K562 (cell line): ENCODE measurements at places on chromosomes 6 and 20.

- DNase-seq = no peak
Measured at GRCh38 chr20:36308353-36308752, 2.2 kb downstream of the DLGAP4 start.

DNA sequence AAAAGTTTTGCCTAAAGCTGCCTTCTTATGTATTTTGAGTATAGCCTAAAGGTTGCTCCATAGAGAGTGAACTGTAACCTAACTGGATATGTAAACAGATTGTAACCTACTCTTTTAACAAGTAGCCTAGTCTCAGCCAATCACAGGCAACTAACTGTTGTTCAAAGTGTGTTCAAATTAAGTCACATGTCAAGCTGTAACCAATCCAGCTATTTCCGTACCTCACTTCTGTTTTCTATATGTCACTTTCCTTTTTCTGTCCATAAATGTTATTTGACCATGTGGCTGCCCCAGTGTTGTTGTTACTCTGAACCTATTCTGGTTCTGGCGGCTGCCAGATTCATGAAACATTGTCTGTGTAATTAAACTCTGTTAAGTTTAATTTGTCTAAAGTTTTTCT, 47.4 kb upstream of the RNGTT start:
- no peak for DNase-seq

- peak; percentile 24 for DNase-seq
Measured at GRCh38 chr6:147135211-147135681, 69.0 kb upstream of the STXBP5 start.

DNA sequence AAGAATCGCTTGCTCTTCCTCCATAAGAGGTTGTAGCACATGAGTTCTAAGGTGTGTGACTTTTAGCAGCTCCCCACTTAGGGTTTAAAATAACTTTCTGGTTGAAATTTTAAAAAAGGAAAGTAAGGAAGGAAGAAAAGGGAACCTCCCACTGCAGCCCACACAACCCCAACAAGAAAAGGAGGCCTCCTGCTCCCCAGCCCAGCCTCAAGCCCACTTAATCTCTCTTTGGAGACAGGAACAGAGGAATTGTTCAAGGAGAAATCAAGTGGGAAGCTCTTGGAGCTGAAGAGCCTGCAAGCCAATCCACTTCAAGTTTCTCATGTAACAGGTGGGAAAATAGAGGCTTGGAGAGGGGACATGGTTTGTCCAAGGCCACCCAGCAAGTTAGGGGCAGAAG, 39.1 kb upstream of the PREX1 start:
- DNase-seq = no peak

GRCh38 chr6:49155316-49155715, 307.7 kb downstream of the MMUT start:
- DNase-seq = no peak

DNA sequence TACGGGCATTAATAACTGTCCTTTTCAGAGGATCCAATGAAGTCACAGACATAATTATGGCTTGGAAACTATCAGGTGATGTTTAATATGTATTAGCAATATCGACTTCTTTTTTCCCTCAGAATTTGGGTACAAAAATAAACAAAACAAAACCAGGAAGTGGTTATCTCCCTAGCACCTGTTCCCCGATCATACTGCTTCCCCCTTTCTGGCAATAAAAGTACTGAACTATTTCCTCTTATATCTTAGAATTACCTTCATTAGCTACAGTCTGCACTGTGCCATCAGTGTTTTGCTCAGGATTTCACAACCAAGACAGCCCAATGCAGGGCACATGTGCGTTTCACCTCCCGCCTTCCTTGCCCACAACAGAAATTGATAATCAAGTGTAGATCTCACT, 216.9 kb upstream of the BTBD3 start:
- no peak for DNase-seq

DNA sequence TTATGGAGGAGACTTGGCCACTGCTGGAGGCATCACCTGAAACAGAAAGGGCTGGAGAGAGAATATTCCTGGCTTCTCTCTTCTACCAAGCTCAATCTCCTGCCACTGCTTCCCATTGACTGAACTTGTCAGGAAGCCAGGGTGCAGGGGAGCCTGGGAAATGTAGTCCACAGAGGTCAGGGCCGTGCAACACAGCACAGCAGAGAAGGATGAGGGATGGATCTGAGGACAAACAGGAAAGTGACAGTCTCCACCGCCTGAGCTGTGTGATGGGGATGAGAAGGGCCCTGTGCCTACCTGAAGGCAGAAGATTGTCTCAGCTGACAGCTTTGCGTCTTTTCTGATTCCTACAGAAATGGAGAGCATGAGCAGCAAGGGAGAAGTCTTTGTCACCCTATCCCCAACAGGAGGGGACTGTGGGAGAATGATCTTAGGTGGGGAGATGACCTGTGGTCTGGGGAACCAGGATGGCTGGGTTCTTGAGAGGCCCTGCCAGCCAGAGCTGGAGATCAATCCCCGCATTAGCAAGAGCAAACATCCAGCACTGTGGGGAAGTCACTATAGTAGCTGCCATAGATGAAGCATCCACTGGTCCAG, 114.2 kb downstream of the SNX5 start:
- no peak for DNase-seq

- DNase-seq = no peak
Measured at GRCh38 chr6:41896281-41896680, 1.1 kb upstream of the USP49 start.

GRCh38 chr20:10595985-10596384, 77.8 kb downstream of the JAG1 start:
- DNase-seq = no peak

DNA sequence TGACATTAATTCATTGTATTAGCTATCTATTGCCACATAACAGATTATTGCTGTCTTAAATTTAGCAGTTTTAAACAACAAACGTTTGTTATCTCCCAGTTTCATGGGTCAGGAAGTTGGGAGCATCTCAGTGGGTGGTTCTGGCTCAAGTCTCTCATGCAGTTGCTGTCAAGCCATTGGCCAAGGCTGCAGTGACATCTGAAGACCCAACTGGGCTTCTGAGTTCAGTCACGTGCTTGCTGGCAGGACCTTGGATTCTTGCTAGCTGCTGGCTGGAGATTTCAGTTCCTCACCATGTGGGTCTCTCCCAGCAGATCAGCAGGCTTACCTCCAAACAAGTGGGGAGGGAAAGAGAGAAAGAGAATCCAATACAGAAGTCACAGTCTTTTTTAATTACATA, 152.6 kb upstream of the EXOC2 start:
- no peak for DNase-seq

GRCh38 chr6:105504706-105505105, 101.8 kb upstream of the PREP start:
- no peak for DNase-seq

DNA sequence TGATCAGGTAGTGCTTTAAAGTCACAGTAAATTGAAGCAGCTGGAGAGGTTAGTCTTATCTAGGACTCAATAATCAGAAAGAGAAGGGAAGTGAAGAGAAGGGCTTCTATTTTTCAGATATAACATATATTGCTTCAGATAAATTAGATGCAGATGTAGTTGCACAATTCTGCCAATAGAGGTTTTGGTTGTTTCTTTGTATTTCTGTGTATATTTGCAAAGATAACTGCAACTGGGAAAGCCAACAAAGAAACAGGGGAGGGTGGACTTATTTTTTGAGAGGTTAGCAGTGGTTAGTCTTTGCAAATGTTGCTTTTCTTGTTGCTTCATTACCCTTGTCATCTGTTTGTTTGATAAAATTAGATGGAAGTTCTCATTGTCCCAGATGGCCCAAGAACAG, 106.6 kb downstream of the ADGRG6 start:
- DNase-seq = no peak

DNA sequence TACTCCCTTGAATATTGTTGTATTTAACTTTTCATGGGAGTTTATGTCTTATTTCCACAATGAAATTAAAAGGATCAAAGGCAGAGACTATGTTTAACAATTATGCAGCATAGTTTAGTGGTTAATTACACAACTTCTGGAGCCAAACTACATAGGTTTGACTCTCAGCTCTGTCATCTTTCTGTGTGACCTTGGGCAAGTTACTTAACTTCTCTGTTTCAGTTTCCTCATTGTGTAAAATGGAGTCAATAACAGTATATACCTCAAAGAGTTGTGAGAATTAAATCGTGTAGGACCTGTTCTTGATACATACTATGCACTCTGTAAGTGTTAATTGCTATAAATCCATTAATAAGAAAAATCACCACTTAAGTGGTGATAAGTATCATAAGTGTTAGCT, 48.3 kb downstream of the BTBD9 start:
- no peak for DNase-seq

DNA sequence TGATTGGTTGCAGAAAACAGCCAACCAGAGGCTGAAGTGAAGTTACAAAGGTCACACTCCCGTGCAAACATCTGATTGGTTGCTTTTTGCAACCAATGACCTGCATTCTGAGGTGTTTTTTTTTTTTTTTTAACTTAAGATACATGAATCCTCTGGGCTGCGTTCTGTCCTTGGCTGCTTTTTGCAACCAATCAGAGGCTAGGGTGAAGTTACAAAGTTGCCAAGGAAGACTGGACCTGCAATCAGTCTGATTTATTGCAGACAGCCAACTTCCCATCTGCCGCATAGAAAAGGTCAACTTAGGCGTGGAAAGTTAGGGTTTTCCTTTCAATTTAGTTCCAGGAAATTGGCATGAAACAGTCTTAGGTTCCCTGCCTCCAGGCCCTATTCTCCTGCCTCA, 292.9 kb downstream of the PLCB1 start:
- DNase-seq = no peak

- DNase-seq = no peak
Measured at GRCh38 chr20:59176812-59177211, 13.2 kb downstream of the ZNF831 start.

- no peak for DNase-seq
Measured at GRCh38 chr6:20655317-20655716, 121.1 kb downstream of the CDKAL1 start.

DNA sequence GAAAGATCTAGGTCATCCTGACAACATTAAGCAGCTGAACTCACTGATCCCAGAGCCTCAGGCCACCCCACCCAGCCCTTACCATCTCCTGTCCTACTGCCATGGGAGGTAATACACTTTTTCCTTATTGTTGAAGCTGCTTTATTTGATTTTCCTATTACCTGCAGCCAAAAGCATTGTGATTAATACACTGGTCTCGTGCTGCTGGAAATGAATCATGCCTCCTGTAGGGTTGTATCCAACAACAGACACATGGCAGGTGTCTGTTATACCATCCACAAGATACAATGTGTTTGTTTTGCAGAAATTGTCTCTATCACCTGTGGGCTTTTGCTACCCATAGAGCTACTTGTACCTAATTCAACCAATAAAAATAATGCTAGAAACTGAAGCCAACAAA, 34.2 kb downstream of the MYLIP start:
- DNase-seq = no peak

DNA sequence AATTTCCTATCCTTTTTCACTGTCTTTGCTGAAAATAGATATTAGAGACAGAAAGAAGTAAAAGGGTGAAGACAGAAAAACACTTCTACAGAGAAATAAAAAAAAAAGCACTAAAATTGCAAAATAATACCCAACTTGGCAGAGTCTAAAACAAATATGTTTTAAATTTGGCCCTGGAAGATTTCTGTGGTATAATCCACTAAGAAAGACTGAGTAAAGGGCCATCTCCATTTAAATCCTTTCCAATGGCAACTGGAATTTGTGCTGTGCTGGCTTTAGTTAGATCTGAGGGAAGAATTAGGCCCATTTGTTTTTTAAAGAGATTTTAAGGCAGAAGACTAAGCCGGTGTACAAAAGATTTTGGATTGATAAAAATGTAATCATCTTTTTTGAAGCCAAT, 321.2 kb downstream of the GJA1 start:
- DNase-seq = no peak

DNA sequence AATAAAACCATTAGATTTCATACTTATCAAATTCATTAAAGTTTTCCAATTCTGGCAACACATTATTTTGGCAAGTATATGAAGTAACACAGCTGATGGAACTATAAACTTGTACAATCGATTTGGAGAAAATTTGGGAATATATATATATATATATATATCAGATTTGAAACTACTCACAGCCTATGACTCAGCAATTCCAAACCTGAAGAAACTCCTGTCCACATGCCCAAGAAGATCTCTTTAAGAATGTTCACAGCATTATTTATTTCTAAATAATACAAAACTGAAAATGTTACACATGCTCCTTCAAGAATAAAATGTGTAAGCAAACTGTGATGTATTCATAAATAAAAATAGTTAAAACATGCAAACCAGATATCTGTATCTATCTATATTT, 270.1 kb downstream of the TFAP2A start:
- DNase-seq = peak; percentile 15

GRCh38 chr20:50744143-50744792, 12.9 kb downstream of the PARD6B start:
- peak; percentile 85 for DNase-seq

DNA sequence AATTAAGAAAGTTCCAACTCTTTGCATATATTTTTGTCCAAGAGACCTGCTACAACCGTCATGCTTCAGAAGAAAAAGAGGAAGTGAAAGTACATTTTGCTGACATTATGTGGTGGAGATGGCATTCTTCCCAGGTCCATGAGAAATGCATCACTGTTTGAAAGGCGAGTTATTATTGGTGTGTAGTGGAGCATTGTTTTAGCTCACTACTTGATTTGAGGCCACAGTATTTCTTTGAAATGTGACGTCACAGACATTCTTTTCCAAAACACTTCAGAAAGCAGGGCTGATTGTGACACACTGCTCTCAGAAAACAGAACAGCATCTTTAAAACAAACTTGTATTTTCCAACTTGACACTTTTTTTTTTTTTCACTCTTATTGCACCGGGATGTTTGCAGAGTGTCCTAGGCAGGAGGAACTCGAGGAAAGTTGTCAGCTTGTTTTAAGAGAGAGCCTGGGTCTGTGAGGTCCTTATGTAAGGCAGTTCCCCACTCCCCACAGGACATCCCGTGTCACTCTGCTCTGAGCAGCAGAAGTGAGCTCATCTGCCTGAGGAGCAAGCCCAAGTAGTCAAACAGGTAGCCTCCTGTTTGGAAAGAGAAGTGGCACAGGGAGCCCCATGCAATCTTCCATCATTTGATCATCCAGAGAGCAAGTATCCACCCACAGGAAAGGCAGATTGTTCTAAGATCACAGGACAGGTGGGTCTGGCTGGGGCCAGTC, 1.1 kb downstream of the SPTLC3 start:
- DNase-seq = no peak

GRCh38 chr6:54717849-54718455, 128.6 kb upstream of the FAM83B start:
- DNase-seq = peak; percentile 57

DNA sequence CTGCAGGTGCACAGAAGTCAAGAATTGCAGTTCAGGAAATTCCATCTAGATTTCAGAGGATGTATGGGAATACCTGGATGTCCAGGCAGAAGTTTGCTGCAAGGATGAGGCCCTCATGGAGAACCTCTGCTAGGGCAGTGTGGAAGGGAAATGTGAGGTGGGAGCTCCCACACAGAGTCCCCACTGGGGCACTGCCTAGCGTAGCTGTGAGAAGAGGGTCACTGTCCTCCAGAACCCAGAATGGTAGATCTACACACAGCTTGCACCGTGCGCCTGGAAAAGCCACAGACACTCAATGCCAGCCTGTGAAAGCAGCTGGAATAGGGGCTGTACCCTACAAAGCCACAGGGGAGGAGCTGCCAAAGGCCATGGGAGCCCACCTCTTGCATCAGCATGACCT, 681.4 kb downstream of the EPHA7 start:
- DNase-seq = no peak

GRCh38 chr20:34791289-34792020, 34.0 kb downstream of the NCOA6 start:
- no peak for DNase-seq
